ENCODE measurements at places on chromosomes 1 and 21.

DNA sequence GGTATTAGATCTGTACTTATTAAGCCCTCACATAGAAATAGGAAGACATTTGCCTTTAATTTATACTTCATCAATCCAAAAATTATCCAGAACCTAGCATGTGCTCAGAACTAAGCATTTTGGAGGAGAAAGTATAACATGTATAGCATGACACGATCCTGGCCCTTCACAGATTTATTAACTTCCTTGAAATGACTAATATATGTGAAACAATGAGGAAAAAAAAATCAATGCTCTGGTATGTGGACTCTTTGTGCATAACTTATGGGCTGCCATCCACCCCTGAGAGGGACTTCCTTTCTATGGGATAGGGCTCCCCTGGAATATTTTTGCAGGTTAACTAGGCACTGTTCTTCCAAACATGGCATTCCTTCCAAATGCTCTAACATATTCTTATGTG lies 36.6 kb downstream of the CCDC185 start:
- DNase-seq, result no peak

GRCh38 chr1:62841587-62842169 lies 57.7 kb downstream of the ATG4C start:
- DNase-seq, result peak; percentile 78

GRCh38 chr1:44524655-44525500 lies 119.8 kb downstream of the RNF220 start:
- DNase-seq, result no peak

DNA sequence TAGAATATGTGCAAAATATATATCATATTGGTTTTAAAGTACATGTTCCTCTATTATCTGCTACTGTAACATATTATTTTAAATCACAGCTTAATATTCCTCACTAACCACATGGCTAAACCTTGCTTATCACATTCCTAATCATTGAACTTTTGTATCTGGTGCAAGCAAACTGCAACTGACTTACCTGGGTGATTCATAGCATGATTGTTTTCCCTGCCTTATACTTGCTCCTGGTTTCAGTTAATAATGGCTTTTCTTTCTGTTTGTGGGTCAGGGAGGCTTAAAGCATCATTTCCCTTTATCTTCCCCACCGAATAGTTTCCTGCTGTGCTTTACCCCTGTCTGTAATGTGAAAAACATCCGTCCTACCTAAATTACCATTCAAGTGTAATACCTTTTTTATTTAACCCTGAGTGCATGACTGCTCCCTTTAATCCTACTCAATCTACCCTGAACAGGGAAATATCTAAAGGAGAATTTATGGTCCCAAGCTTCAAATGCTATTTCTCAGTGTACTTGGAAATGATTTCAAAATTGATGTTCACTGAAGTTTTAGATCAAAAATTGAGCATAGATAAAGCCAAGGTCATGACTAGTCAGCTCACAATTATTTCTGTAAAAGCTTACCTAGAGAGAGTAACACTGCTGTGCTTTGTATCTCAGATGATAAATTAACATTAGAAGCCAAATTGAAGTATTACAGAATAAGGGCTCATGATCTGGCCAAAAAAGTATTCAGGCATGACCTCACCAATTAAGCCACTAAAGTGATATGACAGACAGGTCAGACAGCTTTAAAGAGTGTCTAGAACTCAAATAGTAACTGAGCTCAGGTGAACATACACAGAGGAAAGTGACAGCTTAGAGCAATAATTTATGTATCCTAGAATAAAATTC lies 507.1 kb downstream of the BRINP3 start:
- no peak for DNase-seq

- DNase-seq, result no peak
These were observed 61.2 kb upstream of the CCDC190 start for GRCh38 chr1:162922201-162922600.

DNA sequence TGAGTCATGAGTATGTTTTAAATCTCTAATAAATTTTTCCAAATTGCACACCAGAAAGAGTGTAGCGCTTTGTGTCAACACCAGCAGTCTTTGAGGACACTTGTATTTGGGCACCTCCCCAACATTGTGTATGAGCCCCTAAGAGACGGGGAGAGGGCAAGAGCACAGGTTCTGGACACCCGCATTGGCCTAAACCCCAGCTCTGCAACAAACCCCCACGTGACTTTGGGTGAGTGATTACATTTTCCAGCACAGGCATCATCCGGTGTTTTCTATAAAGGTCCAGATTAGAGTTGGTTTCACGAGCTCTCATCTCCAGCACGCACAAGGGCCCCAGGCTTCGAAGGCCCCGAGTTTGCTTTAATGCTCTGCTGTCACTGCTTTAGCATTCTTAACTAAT lies 66.3 kb upstream of the SLC45A1 start:
- no peak for DNase-seq

DNA sequence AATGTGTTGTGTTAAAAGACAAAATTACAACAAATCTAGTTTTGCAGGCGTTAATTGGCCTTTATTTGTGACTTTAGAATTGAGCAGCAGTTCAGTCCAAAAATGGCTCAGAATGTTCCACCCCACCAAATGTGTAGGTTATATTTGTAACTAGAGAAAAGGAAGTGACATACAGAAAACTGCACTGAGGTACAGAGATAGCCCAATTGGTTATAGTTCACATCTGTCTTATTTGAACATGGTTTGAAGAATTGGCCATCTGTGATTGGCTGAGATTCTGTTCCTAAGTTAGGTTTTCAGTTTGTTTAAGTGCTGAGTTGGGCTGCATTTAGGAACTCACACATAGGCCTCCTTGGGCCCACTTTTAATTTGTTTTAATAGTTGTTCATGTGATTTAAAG lies 12.0 kb upstream of the FMO2 start:
- DNase-seq, result no peak

DNA sequence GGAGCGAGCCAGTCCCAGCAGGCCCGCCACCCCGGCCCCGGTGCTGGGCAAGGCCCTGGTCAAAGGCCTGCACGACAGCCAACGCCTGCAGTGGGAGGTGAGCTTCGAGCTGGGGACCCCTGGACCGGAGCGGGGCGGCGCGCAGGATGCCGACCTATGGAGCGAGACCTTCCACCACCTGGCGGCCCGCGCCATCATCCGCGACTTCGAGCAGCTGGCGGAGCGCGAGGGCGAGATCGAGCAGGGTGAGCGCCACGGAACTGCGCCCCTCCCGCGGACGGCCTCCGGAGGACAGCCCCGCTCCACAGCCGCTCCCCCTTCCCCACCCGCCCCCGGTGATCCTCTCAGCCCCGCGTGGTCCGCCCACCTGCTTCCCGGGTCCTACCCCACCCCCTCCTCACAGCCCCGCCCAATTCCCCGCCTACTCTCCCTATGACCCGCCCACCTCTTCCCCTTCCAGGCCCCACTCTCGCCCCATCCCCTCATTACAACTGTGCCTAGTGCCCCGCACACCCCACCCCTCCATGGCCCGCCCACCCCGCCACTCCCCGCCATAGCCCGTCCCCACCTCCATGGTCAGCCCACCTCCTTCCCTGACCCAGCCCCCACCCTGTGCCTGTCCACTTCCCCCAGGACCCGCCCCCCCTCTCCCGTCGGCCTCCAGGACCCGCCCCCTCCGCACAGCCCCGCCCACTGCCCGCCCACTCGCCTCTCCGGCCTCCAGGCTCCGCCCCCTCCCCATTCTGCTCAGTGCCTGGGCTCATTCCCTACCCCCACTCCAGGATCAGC lies 52.7 kb downstream of the VWA5B1 start:
- no peak for DNase-seq

GRCh38 chr1:35560256-35561225 lies 2.9 kb downstream of the NCDN start:
- DNase-seq, result no peak

DNA sequence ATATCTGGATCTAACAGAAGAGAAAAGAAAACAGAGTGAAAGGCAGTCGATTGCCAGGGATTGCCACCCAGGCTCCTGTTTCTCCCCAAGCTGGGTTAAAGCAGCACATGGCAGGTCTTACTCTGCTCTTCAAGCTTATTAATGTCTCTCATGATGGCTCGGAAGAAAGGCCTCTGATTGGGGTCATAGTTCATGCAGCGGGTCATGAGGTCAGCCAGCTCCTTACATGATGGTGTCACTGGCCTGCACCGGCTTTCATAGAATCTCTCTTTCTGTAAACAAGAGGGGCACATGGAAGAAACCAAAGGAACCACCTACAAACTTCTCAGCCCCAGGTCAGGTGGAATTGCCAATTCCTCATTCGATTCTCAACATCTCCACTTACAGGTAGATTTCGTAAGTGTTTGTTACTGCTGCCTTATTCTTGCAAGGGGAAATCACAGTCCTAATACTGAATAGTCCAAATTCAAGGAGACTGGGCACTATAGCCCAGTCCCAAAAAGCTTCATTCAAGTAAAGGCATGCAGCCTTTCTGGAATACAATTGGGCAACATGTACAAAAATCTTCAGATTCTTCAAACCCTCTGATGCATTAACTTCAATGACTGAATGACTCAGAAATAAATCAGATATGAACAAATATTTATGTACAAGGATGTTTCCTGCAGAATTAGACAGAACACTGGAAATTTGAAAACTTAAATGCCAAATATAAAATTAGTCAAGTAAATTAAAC lies 96.6 kb downstream of the RAVER2 start:
- no peak for DNase-seq

- no peak for DNase-seq
These were observed 60.5 kb downstream of the TAS1R2 start for GRCh38 chr1:18798946-18799345.

GRCh38 chr1:29410476-29410875 lies 174.2 kb downstream of the PTPRU start:
- DNase-seq, result no peak

- no peak for DNase-seq
These were observed 158.2 kb upstream of the KLHDC7A start for GRCh38 chr1:18322368-18323032.

DNA sequence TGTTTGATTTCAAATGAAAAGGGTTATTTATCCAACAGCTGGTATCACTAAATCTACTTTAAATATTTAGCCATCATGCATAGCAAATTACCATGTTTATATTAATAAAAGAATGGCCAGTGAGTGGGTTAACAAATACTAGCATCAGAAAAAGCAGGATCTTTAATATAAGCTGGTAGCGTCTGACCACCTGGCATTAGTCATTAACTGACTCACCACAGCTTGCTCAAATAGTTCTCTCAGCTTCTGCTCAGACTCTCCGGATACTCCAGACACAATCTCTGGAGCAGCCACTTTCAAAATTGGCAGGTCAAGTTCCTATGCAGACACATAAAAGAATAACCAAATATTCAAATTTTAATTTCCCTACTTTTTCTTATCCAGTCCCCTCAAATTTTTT lies 29.6 kb downstream of the NVL start:
- peak; percentile 87 for DNase-seq

- no peak for DNase-seq
These were observed 93.8 kb upstream of the ETV3 start for GRCh38 chr1:157231846-157232525.

DNA sequence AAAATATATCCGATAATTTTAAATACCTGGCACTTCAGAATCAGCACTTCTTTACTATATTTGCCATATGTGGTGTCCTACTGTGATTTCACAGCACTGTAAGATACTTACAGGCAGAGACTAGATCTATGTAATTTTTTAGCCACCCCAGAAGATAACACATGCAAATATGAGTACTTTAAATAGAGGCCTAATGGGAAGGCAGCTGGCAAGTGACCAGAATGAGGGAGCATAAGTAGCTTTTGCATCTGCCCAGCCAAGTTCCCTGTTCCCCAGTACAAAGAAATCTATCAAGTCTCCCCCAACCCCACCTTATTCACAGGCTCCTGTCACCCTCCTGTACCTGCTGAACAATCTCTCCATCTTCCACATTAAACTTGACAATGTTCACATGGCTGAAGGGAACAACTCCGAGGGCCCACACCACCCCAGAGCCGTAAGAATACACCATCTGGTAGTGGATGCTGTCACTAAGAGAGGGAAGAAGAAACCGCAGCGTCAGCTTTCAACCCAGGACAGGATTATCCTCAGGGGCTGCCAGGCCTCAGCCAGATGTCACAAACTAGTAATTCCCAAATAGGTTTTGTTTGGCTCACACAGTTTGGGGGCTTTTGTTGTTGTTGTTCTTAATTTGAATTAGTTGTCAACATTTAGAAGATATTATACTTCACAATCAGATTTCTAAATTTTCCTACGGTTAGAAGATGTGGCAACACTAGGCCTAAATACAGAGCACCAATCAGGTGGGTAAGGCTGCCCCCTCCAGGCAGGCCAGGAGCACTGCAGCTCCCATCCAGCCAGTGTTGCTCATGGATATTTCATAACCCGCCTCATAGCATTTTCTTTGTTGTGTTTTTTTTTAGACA lies 10.4 kb downstream of the EMC1 start:
- DNase-seq, result peak; percentile 87

GRCh38 chr1:47231301-47232186 lies 481 bp downstream of the TAL1 start:
- DNase-seq, result peak; percentile 14
